NCI-H2081 treated with DMSO at 0.1 percent for 48 hours (cell line): ENCODE measurements at places on chromosomes 6 and 20.

DNA sequence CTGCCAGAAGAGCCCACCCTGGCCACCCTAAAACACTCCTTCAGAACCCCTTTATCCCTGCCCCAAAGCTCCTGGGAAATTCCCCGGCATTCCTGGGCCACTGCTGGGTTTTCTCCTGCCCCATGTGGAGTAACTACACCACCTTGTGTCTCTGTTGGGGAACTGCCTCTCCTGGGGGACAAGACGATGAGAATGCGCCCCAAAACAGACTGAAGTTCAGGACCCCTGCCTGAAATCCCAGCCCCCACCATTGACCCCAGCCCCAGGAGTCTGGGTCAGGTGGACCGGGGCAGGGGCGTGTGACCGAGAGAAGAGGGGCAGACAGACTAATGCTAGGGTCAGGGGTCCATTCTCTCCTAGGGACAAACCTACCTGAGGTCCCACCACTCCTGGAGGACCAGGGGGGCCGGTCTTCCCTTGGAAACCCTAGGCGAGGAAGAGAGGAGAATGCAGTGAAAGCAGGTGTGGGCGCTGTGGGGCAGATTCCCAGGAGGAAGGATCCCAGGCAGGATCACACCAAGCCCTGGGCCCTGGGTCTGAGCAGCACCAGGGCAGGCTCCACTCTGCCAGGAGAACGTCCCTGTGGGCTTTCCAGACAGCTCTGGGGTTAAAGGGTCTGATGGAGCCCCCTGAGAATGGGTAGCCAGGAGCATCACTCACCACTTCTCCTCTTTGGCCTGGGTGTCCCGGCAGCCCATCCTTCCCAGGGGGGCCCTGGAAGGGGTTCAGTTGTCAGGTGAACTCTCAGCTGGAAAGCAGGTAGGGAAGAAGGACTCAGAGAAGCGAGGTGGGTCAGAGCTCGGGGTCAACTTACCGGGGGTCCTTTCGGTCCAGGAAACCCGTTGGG lies 19.4 kb downstream of the COL11A2 start:
- DNase-seq, result no peak

GRCh38 chr6:12973386-12973785 lies 256.8 kb downstream of the PHACTR1 start:
- DNase-seq, result no peak

DNA sequence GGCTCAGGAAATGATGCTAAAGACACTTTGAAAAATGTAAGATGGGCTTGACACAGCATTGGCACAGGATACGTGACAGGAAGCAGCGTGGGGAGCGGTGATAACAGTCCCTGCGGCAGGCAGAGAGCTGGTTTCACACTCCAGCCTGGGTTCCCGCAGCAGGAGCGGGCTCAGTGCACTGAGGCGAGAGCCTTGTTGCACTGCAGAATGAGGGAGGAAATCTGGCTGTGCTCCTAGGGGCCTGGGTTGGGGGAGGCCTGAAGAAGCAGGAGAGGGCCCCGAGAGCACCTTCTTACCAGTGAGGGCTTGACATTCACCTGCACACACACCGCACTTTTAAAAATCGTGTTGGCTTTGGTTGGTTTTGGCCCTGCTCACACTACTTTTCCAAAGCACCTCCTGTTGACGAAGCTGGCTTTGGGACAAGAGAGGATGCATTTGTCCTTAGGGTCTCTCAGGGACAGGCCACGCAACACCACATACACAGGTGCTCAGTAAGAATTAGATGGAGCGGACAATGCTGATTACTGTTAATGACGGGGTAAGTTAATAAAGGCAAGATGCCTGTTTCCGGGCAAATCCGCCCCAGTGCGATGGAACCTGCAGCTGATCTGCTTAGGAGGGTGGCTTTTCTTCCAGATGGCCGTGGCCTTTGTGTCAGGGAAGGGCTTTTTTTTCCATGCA lies 49.4 kb upstream of the ARMC2 start:
- no peak for DNase-seq

- no peak for DNase-seq
Measured at GRCh38 chr6:134637282-134637681, 312.6 kb downstream of the ALDH8A1 start.

DNA sequence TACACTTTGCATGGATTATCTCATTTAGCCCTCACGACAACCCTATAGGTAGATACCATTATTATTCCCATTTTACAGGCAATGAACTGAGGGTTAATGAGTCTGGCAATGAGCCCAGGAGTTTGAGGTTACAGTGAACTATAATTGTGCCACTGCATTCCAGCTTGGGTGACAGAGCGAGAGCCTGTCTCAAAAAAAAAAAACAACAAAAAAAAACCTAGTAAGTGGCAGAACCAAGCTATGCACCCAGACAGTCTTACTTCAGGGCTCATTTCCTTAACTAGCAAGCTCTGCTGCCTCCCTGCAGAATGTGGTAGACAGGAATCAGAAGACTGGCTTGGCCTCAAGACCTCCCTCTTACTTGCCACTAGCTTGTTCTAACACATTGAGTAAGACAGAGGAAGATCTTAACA lies 71.9 kb upstream of the RREB1 start:
- no peak for DNase-seq

DNA sequence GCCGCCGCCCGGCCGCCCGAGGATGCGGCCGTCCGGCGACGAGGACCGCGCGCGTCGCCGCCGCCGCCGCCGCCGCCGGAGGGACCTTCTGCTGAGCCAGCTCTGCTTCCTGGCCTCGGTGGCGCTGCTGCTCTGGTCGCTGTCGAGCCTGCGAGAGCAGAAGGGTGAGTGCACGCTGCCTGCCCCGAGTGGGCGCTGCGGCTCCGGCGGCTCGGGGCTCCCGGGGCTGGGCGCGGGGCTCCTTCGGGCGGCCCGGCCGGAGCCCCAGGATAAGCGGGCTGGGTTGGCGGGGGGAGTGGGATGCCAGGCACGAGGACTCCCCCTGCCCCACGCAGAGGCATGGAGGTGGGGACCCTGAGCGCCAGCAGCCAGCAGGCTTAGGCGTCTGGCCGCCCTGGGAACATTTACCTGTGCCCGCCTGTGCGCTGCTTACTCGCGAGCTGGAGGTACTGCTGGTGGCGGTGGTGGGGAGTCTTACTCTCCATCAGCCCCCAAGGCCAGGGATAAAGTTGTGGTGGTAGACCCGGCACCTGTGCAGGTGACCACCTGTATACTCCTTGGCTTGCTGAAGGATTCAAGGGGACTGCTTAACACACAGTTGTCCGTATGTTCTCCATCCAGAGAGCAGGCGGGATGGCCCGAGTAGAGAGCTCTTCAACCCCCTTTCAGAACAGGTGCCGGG lies 520 bp downstream of the SLC24A3 start:
- DNase-seq, result no peak

DNA sequence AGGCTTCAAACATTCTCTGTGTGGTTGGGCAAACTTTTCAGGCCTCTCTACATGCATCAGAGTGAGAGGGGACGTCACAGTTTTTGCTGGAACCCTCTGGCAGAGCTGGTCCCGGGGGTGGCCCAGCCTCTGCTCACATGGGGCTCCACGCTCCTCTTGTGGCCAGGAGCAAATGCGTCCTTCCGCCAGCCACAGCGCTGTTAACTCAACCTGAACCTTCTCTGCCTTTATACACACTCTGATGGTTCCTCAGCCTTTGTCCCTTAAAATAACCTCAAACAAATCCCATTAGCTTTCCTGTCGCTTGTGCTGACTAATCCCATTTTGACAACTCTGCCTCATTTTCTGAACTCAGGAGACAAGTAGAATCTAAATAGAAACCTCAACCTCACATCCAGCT lies 39.4 kb upstream of the TGM6 start:
- no peak for DNase-seq

DNA sequence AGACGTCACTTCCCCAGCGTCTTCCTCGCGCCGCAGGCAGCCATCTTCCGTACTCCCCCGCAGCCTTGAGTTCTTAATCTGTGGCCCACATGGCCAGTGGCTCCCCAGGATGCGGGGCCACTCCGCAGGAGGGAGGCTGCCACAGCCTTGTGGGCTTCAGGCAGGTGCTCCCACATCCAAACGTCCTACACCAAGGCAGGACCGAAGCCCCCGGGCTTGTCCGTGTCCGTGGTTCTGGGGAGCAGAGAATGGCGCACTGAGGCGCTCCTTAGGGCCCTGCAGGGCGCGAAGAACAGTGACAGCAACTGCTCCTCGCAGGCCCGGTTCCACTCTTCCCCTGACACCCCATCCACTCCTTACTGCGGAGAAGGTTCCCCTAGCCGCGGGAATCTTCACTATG lies 755.8 kb downstream of the PRIM2 start:
- no peak for DNase-seq

- DNase-seq, result no peak
Measured at GRCh38 chr6:118501765-118502164, 46.3 kb upstream of the PLN start.

DNA sequence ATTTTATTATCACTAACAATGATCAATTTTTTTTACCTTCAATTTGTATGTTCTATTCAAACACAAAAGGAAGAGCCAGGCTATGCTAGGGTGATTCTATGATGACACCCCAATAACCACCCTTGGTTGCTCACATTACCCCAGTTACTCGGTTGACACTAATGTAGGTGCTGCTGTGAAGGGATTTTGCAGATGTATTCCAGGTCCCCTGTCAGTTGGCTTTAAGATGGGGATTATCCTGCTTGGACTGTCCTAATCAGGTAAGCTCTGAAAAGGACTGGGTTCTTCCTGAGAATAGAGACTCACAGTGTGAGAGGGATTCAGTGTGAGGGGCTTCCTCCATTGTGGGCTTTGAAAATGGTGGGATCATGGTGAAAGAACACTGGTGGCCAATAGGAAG lies 11.9 kb downstream of the HLA-A start:
- no peak for DNase-seq

DNA sequence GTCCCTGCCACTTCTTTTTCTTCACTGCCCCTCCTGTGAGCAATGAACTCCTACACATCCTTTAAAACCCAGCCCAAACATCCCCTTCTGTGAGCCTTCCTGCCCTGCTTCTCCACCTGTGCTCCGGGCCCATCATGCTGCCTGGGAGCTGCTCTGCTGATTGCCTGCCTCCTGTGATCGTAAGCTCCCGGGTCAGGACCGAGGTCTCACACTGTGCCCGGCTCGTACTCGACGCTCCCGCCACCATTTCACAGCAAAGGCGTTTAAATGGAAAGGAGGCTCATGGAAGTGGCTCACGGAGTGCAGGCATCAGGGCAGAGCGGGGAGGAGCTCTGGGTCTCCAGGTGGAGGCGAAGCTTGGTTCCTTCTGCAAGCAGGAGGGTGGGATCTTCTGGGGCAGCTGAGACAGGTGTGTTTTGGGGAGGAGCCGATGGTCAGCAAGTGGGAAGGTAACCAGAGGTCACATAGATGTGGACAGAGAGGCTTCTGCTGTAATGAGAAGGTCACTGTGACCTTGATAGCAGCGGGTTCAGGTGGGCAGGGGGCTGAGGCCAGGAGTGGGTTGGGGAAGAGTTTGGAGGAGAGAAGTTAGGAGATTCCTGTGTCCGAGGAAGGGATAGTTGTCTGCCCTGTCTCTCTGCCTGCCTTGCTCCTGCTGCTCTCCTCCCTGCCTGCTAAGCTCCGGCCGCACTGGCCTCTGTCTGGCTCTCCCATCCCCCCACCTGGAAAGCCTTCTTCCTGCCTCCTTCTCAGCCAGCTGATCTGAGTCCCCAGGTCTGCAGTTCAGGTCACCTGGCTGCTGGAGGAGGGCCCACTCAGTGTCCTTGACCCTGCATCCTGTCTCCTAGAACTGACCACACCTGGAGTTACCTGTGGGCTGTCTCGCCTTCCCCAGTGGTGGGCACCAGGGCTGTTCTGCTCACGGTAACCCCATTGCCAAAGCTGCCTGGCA lies 52.7 kb upstream of the FRMD1 start:
- DNase-seq, result no peak

DNA sequence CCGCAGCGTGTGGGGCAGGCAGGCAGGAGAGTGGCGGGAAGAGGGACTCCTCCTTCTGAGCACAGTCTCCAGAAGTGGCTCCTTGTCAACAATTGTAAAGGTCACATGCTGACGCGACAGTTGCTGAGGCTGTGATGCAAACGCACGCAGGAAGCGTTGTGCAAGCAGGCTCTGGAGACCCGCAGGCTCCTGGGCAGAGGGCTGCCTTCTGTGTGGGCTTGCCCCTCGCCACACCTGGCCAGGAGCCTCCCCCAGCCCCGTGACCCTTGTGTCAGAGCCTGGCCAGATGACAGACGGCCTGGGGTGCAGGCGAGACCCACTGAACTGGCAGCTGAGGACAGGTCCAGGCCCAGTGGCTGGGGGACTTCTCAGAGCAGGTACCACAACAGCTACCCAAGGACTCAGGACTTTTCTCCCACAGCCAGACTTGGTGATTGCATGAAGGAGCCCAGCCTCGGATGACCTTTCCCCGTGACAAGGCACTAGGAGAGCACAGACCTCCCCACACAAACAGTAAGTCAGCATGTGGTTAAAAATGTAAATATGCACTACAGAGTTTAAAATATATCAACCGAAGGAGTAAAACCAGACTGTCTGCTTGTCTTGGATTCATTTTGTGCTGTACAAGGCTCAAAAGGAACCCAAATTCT lies 222.1 kb upstream of the RREB1 start:
- DNase-seq, result no peak

- DNase-seq, result no peak
Measured at GRCh38 chr6:69129046-69129445, 494.0 kb downstream of the ADGRB3 start.

- DNase-seq, result no peak
Measured at GRCh38 chr20:46058599-46059281, 29.7 kb downstream of the SLC12A5 start.

DNA sequence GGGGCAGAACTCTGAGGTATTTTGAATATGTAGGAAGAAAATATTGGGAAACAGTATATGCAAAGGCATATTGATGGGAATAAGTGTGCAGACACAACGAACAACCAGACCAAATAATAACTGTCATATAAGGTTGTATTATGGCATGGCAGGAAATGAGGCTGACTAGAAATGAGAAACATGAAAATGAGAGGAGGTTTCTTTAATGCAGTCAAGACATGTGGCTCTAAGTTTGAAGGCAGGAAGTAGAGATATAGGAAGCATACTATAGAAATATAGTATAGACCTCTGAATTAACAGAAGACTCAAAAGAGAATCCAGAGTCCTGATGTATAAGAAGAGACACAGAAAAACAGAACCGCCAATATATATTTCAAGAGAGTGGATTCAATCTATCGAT lies 459.7 kb upstream of the PTCHD4 start:
- DNase-seq, result no peak

- no peak for DNase-seq
Measured at GRCh38 chr20:34426026-34426425, 63.0 kb downstream of the ITCH start.

DNA sequence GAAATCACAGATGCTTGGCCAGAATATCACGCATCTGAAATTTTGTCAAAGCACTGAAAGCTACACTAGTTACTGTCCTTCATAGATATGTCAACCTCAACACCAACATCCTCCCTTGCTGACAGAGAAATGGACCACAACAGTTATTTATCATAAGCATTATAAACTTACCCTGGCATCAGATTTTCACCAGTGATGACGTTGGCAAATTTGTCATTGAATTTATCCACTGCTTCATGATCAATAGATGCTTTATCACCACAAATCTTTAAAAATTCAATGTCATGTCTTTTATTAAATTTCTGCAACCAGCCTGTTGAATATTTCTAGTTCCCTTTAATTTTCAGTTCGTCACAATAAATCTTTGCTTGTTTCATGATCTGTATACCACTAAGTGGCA lies 205.7 kb downstream of the GJA1 start:
- no peak for DNase-seq

- no peak for DNase-seq
Measured at GRCh38 chr6:95636552-95637431, 59.5 kb downstream of the MANEA start.

- no peak for DNase-seq
Measured at GRCh38 chr20:35506179-35506578, 23.3 kb downstream of the C20orf173 start.
